ENCODE measurements at places on chromosomes 2 and 18.

DNA sequence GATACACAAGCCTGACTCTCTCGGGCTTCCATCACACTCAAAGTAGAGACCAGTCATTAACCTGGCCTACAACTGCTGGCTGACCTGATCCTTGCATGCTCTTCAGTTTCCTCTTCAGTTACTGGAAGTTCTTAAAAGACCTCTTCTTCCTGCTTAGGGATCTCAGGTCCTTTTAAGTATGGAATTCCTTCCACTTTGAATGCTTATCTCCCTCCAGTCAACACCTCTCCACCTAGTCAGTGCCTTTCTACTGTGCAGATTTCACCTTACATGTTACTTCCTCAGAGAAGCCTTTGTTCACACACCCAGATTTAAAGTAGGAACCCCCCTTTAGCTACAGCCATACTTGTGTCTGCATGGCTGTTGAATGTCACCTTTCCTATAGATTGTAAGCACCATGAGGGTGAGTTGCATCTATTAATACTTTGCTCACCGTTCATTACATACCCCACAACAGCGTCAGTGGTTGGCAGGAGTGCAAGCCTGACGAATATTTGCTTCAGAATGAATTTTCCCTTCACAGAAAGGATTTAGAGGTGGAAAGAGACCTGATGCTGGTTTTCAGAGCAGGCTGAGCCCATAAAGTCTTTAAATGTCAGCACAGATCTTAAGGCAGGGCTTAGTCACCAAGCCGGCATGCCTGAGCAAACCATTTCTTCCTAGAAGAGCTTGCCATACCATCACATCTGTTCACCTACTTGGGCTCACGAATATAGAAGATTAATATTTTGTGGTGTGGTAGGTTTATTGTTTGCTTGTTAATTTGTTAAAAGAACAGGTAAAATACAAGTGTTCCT, 90.1 kb downstream of the ACVR1 start:
- DNase-seq = no peak

GRCh38 chr18:42107691-42108450, 152.8 kb downstream of the PIK3C3 start:
- no peak for DNase-seq

DNA sequence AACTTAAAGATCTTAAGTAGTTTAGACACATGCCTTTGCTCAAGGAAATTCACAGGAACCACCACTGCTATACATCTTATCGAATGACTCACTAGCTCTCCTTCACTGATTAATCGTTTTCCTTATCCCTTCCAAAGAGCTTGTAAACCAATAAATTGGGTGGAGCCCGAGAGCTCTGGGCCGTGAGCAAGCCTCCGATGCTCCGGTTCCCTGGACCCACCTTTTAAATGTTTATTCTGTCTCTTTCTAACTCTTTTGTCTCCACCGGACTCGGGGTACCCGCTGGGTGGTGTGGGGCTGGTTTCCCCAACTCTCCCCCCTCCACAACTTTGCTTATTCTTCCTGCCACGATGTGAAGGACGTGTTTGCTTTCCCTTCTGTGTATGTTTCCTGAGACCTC, 292.9 kb upstream of the TMEFF2 start:
- no peak for DNase-seq

GRCh38 chr18:34655131-34655530, 55.0 kb upstream of the DTNA start:
- no peak for DNase-seq

- DNase-seq = no peak
Observed at GRCh38 chr2:3265981-3266924, 111.4 kb downstream of the EIPR1 start.

DNA sequence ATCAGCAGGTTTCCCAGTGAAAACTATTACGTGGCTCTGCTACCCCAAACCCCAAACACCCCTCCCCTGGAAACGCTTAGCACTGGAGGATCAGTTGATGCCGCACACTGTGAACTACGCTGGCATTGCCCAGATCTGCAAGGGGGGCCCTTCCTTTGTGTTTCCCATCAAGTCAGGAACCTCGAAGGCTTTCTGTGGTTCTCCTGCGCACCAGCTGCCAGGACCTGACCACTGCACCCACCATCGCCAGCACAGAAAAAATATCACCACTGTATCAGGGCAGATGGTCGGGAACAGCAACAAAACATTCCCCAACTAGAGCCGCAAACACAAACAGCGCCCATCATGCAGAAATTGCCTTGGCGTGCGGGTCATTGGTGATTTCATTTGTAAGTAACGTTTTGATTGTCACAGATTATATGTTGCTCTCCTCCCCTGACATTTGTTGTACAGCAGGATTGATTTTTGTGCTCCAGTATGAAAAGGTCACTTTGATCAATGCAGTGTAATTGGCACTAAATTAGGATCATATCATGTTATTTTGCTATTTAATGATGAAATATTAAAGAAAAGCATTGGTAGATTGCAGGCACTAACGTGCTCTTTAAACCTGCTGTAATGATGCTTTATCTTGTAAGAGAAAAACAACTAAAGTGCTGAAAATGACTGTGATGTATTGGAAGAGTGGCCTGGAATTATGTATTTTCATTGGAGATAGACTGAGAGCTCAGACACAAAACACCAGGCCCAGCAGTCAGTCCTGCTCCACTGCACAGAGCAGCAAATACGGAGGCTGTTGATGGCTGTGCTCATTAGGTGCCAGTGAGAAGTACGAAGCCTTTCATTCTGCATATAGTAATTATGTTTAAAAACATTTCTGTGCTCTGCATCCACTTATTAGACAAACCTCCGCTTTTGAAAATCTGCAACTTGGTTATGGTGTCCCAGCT, 833.2 kb upstream of the SALL3 start:
- no peak for DNase-seq

DNA sequence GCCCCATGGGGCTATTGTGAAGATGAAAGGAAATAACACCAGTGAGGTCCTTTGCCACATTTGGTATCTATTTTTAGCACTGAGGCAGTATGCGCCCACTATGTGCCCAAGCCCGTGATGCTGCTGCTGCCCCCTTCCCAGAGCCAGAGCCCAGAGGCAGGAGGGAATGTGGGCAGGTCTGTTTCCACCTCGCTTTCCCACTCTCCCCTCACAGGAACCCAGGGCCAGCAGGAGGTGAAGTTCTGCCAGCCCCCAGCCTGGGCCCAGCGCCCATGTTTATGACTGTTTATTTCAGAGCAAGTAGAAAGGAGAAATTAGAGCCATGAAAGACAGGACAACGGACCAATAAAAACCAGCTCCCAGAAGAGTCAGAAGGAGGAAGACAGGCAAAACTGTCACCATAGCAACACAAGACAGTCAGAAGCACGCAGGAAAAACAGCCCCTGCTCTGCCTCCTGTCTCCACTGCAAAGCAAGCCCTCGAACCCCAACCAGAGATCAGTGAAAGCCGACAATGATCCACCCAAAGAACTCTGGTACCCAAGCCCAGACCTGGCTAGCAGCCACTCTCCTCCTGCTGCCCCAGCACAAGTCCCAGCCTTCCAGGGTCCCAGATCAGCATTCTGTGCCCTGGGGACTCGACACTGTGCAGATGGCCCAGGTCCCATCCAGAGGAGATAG, 1.4 kb downstream of the CYRIA start:
- DNase-seq = no peak

- no peak for DNase-seq
Observed at GRCh38 chr2:239711911-239712570, 311.2 kb upstream of the HDAC4 start.
